Activated CD4-positive, alpha-beta T cell treated with anti-CD3 and anti-CD28 coated beads, Interleukin-2, amount 50 U/mL, for 4 hours (primary cell): ENCODE measurements at places on chromosomes 4 and X.

DNA sequence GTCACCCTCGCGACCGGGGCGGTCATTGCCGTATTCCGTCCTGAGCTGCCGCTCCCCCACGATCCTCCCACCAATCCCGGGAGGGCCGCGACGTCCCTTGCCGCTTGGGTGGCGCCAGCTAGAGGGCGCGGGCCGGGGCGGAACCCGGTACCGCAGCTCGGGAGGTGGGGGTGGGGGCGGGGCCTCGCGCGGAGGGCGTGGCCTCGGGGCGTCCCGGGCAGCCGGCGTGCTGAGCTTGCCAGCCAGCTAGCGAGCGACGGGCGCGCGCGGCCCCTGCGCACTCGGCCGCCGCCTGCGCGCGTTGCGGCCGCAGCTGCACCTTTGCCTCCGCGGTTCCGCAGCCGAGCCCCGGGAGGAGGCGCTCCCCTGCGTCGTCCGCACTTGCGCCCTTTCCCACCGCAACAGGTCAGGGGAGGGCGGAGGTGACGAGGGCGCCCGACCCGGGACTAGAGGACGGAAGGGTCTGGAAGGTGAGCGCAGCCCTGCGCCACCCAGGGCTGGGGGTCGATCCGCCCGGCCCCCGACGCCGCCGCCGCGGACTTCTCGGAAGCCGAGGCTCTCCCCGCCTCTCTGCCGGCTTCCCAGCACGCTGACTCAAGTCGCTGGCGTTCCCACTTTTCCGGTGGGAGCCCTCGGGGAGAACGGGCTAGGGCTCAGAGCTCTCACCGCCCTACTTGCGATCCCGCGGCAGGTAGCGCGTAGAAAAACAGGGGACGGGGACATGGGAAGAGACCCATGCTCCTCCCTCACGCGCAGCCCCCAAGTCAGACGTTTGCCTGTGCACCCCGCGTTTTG is at the start of gene AFF1:
AFF1 (plus strand) TSS at position 241 of the 795 bp plus-strand sequence. CDS start 13,523 bp downstream, outside the sequence.
- DNase-seq, result peak; percentile 73

GRCh38 chr4:75653845-75654503 is 19.2 kb downstream of the G3BP2 start:
- DNase-seq, result no peak

GRCh38 chr4:40197879-40198689 is 1.3 kb downstream of the RHOH start:
- peak; percentile 21 for DNase-seq

DNA sequence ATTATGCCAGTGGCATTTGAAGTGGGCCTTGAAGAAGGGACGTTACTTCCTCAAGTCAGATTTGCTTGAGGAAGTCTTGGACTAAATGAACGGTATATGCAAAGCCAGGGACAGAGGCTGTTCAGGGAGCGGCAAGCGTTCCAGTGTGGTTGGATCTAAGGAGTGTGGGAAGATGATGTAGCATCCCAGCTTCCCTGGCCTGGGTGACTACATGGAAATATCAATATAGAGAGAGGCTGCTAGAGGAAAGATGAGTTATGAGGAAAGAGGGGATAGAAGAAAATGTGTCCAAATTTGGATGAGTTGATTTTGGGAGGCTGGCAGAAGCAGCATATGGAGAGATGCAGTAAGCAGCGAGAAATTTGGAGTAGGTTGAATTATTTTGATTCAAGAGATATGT is 432.5 kb upstream of the TENM3 start:
- no peak for DNase-seq

DNA sequence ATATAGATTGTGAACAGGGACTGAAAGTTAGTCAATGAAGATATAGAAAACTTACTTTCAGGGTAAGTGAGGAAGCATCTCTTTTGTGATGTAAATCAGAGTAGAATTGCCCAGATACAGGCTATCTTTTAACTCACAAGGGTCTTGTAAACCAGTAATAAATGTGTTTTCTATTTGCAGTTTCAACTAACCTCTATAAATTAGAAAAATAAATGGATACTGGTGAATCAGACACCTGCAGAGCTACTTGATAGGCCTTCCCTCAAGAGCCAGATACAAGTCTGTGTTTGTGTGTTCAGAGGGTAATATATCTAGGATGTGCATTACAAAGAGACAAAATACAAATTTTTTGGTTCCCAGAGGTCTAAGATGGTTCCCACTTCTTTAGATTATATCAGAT is 82.9 kb downstream of the DCLK2 start:
- no peak for DNase-seq

DNA sequence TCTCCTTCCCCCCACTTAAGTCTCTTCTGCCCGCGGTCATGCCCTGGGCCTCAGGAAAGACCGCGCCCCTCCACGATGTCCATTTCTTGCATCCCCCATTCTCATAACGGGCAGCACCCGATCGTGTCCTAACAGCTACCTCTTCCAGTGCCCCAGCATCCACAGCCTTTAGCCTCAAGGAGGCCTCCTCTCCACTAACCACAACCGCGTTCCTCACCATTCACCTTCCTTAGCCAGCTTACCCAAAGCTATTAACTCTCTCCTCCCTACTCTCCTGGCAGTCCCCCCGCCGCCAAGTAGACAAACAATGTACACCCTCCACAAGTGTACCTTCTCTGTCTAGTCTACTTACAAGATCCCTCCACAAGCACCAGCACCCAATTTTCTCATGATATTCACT is 58.6 kb upstream of the PAGE5 start:
- no peak for DNase-seq

GRCh38 chr4:6926681-6927478 is 17.3 kb downstream of the TBC1D14 start:
- peak; percentile 79 for DNase-seq

DNA sequence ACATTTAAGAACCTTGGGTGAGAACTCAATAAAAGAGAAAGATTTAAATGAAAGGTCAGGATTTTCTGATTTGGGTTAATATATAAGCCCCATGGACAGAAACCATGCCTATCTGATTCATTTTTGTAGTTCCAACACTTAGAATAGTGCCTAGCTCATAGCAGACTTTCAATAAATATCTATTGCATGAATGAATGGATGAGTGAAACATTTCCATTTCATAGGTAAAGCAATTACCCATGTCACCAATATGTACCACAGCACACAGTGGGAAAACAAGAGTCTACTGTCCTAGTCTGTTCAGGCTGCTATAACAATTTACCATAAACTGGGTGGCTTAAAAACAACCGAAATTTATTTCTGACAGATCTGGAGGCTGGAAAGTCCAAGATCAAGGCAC is 63.9 kb upstream of the PTPN13 start:
- no peak for DNase-seq

GRCh38 chr4:123014038-123014437 is 91.6 kb upstream of the NUDT6 start:
- no peak for DNase-seq

DNA sequence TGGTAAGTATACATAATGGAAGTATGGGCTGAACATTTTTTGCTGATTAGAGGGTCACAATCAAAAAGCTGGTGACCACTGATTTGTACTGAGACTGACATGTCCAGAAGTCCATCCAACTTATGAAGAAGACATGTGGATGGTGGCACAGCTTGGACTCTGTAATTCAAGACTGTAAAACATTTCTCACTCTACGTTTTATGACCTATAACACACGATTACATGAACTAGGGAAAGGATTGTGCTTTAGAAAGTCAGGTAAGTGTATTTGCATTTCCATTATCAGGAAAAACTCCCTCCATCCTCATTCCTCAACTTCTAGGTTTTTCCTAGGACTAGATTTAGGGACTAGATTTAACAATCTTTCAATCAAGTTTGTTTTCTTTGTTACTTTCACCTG is 30.5 kb upstream of the OCIAD2 start:
- DNase-seq, result no peak

GRCh38 chr4:138035781-138036258 is 206.3 kb downstream of the SLC7A11 start:
- DNase-seq, result no peak

GRCh38 chr4:39525822-39526690 is 1.2 kb downstream of the UGDH start:
- DNase-seq, result no peak

GRCh38 chr4:15794426-15794825 is 16.3 kb downstream of the CD38 start:
- DNase-seq, result no peak

GRCh38 chr4:150327262-150327780 is 249.1 kb downstream of the DCLK2 start:
- DNase-seq, result no peak

DNA sequence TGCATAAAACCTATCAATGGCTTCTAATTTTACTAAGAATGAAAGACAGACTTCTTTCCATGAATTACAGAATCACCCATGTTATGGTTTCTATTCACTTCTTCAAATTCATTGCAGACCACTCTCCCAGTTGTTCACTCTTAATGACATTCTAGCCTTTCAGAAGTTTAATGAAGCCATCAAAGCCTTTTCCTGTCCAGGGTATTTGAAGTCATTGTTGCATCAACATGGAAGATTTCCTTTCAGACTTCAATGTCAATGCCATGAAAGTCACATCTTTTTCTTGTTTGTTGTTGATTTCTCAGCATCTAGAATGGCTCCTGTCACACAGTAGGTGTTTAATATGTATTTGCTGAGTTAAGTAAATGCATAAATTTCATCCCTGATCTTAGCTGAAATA is 48.1 kb upstream of the ARSJ start:
- DNase-seq, result no peak

- DNase-seq, result no peak
Observed at GRCh38 chrX:74291577-74291963, 12.4 kb upstream of the ZCCHC13 start.

DNA sequence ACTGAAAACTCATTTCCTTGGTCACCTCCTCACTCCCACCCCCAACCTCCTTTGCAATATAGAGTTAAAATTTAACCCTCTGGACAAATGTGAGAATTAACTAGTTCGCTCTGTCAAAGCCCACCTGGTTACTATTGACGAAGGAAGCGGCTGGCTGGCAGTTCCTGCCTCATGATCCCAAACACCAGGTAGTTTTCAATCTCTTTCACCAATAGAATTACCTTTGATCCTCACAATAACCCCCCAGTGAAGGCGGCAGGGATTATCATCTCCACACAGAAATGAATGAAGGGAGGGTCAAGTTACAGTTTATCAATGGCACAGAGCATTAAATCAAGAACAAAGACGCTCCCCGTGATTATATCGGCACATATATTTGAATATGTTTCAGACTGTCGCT is 65.7 kb upstream of the TTC29 start:
- DNase-seq, result no peak

DNA sequence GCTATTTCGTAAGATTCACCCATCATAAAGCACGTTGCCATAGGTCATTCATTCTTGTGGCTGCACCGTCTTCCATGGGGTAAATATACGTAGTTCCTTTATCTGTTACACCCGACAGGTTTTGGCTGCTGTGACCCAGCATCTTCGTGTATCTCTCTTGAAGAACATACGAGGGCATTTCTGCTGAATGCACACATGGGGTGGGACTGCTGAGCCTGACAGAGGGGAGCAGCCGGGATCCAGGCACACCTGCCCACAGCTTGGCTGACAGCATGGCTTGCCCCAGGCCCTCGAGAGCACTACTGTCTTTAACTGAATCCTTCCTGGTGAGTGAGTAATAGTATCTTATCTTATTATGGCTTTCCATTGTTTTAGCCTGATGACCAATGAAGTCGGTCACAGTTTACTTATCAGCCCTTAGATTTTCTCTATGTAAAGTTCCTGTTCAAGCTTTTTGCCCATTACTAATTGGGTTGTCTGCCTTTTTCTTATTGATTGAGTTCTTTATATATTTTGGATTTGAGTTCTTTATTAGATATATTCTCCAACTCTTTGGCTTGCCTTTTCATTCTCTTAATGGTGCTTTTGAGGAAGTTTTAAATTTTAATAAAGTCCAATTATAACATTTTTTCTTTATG is 45.0 kb upstream of the MXD4 start:
- DNase-seq, result no peak

GRCh38 chr4:26727844-26728243 is 132.8 kb upstream of the STIM2 start:
- DNase-seq, result no peak

GRCh38 chr4:72887152-72887551 is 182.4 kb downstream of the COX18 start:
- no peak for DNase-seq

- DNase-seq, result no peak
Observed at GRCh38 chr4:1863297-1864033, 7.5 kb upstream of the LETM1 start.

GRCh38 chr4:7939377-7940108 is at the start of gene AFAP1:
TSS of gene AFAP1 (minus strand) at chr4:7939861. CDS start at chr4:7872078, 67,783 bp downstream.
- DNase-seq, result peak; percentile 84
